ENCODE measurements at places on chromosomes 1 and 21.

- DNase-seq, result no peak
These were observed 25.2 kb downstream of the COA7 start for GRCh38 chr1:52672946-52673345.

DNA sequence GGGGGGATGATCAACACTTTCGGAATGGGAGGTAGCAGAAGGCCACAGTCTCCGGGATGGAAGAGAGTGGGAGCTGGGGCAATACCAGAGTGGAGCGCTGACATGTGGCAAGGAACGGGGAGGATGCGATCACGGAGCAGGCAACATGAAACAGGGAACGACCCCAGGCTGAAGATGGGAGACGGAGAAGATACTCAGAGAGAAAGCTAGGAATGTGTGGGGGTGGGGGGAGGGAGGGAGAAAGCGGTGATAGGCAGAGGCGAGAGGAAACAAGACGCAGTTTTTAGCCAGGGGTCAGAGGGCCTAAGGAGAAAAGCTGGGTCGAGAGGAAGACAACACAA is 577 bp downstream of the RAB3GAP2 start:
- no peak for DNase-seq

DNA sequence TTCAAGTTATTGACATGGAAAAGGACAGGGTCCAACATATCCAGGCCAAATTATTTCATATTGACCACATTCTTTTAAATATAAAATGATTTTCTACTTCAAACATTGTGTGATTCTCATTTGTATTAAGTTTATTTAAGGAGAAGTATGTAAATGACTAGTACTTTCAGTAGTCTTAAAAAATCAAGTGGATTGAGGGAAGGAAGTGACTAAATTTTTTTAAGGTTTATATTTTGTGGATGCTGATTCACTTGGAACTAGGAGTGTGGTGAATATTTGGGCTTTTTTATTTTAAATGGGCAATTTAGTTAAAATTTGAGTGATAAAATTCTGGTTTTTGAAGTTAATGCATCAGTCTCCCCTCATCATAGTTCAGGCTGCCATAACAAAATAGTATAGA is 10.1 kb downstream of the PRRC2C start:
- no peak for DNase-seq

DNA sequence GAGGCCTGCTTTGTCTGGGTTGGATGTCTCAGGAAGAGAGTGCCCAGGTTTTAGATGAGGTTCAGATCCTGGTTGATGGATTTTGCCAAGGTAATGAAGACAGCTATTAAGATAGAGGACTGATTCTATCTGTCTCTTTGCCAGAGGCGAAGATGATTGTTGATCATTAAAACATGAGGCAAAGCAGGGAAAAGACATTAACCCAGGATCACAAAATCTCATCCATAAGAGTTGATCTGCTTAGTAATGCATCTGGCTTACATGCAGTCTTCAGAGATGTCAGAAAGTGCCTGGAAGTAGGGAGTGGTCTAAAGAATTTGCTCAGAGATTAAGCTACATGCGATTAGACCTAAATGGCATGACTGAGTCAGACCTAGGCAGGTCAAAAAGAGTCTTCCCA is 229.6 kb upstream of the PLD5 start:
- no peak for DNase-seq

DNA sequence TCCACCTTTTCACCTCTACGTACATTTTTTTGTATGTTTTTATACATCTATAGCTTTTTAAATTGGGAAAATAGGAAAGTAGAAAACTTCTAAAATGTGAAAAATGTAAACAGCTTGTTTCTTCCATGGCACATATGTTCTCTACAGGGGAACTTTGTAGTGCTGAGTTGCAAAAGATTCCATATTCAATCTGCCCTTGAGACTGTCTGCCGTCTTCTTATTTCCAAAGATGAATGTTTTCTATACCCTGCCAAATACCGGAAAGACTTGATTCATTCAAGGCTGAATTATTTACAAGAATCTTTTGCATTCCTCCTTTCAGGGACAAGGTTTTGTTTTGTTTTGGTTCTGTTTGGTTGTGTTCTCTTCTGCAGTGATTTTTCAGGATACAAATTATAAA is 1334.5 kb upstream of the ADGRL4 start:
- DNase-seq, result no peak

GRCh38 chr1:115275216-115275615 is 62.8 kb downstream of the NGF start:
- DNase-seq, result no peak

GRCh38 chr1:111981871-111982270 is 7.6 kb downstream of the KCND3 start:
- DNase-seq, result no peak

DNA sequence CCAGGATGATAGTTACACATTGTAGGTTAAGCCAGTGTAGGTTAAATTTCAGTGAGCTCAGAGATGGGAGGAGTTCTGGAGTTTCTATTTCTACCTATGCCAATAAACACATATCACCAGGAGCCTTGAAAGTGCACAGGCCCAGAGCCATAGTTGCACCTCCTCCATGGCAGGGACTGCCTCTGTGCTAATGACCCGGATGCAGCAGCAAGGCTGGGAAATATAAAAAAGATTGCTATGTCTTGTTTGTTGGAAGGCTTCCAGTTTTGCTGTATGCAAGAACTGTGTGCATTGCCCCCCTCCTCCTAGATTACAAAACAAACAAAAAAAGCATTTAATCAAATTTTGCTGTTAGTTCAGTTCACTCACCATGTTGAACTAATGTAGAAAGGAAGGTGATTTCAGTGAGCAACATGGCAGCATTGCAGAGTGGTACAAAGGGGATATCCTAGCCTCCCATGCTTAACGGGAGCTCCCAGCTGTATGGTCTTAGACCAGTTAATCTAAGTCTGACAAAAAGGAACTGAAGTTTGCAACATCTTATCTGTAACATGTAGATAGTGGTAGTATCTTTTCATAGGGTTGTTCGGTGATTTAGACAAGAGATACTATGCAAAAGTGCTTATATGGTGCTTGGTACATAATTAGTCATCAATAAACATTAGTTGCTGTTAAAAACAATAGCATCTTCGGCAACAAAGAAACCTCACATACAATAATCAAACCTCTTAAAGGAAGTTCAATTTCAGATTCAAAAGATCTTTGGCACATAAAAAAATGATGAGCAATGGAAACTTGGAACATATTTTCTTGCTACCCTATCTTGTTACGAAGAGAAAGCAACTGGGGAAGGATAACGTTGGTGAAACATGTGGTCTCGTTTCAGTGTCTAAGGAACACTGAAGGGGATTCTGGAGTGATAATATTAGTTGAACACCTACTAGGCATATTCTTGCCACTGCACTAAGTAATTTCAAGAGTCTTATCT is 309.5 kb downstream of the ASTN1 start:
- no peak for DNase-seq

- DNase-seq, result no peak
These were observed 992.8 kb upstream of the ADGRL2 start for GRCh38 chr1:80807981-80808380.

DNA sequence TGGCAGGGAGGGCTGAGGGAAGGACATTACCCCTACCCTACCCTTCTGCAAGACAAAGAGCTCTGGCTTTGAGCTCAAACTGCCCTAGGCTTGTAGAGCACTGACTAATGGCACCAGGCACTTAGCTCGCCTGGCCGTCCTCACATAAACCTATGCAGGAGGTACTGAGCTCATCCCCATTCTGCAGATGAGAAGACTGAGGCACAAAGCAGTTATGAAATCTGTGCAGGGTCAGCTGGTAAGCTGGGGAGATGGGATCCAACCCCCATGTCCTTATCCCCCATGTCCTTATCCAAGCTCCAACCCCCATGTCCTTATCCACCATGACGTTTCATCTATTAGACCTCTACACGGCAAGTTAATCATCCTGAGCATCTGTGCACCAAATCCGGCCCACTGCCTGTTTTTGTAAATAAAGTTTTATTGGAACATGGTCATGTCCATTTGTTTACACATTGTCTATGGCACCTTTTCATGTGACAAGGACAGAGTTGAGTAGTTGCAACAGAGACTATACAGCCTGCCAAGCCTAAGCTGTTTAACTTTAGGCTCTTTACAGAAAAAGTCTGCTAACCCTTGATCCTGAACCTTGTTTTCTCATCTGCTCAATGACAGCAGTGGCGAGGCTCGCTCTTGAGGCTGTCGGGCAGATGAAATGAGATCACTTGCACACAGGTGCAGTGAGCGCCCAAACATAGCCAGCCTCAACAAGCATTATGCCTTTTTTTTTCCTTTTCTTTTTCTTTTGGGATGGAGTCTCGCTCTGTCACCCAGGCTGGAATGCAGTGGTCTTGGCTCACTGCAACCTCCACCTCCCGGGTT is 86.8 kb downstream of the FBXO2 start:
- DNase-seq, result no peak

DNA sequence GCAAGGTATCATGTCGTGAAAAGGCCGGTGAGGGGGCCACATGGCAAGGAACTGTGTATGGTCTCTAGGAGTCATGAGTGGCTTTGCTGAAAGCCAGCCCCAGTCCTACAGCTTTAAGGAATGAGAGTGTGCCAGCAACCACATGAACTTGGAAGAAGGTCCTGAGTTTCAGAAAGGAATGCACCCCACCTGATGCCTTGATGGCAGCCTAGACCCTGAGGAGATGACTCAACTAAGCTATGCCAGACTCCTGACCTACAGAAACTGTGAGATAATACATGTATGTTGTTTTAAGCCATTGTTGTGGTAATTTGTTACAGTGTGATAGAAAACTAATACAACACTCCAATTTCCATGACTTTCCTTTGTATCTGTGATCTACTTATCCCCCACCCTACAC is 33.5 kb upstream of the AKT3 start:
- DNase-seq, result no peak

DNA sequence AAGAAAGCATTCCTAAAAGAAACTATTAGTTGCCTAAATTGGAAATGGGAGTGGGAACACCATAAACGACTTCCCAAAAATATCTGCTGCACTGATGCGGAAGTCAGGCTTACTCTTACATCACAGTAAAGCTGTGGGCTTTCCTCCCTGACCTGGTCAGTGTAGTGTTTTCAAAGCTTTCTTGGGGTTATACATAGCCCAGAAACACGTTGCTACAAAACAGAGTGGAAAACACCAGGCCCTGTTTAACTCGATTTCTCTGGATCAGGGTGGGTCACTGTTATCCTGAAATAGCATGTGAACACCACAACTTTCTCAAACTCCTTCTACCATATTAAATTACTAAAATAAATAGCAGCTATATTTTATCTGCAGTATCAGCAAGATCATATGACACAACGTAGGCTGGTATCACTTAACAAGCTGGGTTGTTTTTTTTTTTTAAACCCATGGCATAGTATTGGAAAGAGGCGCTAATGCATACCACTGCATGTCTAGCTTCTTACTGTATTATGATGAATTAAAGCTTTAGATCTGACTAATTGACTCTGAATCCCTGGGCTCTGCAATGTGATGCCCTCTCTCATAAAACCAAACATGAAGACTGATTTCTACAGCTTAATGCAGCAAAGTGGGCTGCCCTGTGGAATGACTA is 184.6 kb downstream of the TGFB2 start:
- no peak for DNase-seq

GRCh38 chr1:200991097-200991614 is 32.4 kb downstream of the KIF21B start:
- no peak for DNase-seq

DNA sequence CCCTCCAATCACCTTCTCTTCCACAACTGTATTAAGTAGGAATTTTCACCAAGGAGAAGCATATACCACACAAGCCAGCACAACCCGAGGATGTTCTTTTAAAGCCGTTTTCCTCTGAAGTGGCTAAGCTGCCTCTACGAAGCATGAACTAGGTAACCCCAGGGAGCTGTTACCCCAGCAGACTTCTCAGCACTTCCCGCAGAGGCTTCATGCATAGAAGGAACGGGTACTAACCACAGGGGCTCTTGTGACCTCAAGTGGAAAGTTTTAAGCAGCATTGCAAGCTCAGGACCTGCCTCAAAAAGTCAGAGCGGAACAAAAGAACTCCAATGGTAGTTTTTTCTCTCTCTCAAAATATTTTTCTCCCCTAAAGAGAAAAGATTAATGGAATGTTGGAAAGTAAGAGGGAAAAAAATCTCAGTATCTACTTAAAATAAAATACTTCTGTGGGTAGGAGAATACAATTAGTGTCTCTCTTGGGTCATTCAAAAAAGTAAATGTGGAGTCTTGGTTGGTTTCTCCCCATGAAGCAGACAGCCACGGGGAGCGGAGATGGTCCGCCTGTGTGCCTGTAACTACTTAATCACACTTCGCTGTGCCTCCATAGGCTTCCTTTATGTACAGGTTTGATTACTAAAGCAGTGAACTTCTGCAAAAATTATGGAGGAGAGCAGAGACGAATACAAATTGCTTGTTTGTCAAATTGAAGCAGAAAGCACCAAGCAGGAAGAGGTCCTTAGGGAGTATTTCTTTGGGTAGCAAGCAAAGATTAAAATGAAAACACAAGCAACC is 40.9 kb downstream of the STX6 start:
- peak; percentile 1 for DNase-seq

DNA sequence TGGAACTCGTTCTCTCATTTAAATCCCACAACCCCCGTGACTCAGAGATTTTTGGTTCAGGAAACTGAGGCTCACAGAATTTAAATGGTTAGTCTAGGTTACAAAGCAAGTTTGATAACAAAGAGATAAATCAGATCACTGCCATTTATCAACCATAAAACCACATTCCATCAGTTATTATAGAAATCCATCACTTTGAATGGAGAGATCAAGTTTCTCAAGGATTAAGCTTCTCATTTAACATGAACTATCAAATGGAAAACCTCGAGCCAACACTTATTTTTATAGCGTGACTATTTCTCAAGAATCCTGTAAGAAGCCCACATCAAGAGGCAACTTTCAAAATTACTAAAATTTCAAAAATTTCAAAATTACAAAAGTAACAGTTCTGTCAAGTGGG is 11.9 kb downstream of the WLS start:
- DNase-seq, result no peak

DNA sequence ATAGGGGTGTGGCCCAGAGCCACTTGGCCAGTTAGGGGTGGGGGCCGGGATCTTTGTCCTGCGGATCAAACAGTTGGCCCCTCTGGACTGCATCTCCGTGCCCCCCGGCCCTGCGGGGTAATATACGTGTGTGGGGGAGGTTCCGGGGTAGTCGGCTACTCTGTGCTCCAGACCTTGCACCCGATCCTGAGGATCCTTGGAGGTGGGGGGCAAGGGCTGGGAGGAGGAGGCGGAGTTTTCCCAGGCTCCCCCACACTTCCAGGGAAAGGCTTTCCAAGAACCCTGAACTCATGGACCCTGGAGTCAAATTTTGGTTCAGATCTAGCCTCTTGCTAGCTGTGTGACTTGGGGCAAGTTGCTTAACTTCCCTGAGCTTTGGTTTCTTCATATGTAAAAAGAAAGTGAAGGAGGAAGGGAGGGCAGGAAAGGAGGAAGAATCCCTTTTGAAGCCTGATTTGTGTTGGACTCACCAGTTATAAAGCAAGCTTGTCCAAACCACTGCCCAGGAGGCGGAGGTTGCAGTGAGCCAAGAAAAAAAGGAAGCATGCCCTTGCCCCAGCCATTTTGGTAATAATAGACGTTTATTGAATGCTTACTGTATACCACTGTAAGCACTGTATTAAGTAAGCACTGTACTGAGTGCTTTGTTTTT is 686 bp downstream of the MIIP start:
- no peak for DNase-seq
